ENCODE measurements at places on chromosomes 5 and 9.

GRCh38 chr5:52466749-52467520 is 320.8 kb upstream of the ITGA1 start:
- no peak for DNase-seq

- no peak for DNase-seq
Observed at GRCh38 chr5:142796492-142797109, 26.4 kb downstream of the ARHGAP26 start.

DNA sequence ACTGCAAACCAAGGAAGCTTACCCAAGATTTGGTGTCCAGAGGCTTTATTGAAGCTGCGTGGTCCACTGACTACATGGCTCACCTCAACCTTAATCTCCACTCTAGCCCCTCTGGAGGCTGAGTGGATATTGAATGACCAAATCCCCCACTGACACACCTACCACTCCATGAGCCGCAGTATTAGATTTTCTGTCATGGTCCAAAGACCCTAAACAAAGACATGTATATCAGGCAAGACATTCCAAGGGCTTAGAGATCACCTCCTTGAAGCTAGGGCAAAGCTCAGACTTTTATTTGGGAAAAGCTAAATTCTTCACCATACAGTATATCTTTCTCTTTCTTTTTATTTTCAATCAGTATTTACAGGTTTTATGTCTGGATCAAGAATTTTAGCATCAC is 346.2 kb upstream of the CTNND2 start:
- no peak for DNase-seq

DNA sequence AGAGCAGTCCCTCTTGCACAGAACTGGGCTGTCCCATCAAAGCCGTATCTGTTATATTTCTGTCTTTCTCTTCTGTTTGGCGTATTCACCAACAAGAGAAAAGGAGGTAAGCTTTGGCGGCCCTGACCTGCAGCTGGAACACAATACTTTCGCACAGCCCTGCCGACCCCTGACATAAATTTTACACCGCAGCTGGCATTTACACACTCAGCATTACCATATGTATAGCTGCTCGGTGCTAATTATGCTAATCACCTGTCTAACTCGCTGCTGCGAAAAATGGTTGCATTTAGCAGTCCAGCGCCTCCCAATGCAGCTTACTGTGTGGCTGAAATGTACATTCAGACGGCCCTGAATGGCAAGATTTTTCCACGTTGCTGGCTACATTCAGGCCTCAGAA is 20.8 kb downstream of the PTCH1 start:
- DNase-seq = no peak

GRCh38 chr5:39137391-39137790 is 63.2 kb upstream of the RICTOR start:
- DNase-seq = no peak

DNA sequence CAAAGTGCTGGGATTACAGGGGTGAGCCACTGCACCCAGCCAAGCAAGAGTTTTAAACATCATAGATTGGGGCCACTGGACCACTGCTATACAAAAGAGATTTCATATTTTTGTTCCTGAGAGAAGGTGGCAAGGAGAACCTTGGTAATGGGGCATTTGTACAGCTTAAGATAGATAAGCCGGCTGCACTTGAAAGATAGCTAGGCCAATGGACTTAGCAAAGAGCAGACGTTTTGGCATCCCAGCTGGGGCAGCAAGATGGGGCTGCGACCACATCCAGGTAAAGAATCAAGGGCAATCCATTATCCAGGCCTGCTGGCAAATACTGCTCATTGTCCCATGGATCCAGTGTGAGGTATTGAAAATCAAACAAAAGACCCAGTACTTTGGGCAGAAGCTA is 3.9 kb upstream of the ISCA1 start:
- DNase-seq = no peak

GRCh38 chr5:53425687-53426511 is 54.5 kb upstream of the FST start:
- DNase-seq = no peak

- no peak for DNase-seq
Observed at GRCh38 chr9:22447618-22448305, 1.1 kb downstream of the DMRTA1 start.

DNA sequence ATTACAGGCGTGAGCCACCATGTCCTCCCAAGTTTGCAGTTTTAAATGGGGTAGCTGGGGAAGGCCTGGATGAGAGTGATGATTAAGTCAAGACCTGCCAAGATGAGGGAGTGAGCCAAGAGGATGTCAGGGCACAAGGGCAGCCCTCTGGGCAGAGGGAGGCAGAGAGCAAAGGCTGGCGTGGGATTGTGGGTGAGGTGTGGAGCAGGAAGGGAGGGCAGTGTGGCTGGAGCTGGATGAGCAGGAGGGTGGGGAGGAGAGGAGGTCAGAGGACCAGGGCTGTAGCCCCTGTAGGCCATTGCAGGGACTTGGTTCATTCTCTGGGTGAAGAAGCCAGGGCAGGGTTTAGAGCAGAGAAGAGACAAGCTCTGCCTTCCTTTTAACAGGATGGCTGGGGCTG is 53.7 kb upstream of the CTNNA1 start:
- no peak for DNase-seq

GRCh38 chr5:63128018-63128417 is 549.4 kb downstream of the LRRC70 start:
- DNase-seq = no peak

GRCh38 chr9:99373912-99374311 is 151.8 kb downstream of the SEC61B start:
- no peak for DNase-seq

GRCh38 chr5:168114444-168115017 is 176.9 kb upstream of the WWC1 start:
- peak; percentile 32 for DNase-seq

DNA sequence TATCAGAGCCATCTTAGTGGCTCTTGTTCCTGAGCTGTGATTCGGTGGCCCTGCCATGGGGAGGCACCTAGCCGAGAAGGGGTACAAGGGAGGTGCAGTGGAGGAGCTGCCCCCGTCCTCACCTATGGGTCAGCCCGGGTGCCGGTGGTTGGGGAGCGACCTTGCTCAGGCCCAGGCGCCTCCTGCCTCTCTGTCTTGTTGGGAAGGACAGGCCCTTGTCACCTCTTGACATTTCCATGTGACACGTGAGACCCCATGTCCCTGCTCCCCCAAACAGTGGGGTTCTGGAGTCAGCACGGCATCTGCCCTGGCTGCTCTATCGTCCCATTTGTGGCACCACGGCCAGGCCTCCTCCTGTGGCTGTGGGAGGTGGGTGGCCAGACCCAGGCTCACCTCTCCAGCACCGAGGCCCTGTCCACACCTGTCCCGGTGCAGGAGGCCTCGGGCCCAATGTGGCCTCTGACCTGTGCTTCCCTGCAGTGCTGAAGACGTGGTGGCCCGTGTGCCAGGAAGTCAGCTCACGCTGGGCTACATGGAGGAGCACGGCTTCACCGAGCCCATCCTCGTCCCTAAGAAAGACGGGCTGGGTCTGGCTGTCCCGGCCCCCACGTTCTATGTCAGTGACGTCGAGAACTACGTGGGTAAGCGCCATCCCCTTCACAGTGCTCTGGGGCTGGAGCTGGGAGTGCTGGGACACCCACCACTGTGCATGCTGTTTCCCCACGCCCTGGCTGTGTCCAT is 68.9 kb downstream of the PHF2 start:
- DNase-seq = peak; percentile 6

- no peak for DNase-seq
Observed at GRCh38 chr5:73673161-73673591, 47.2 kb downstream of the ARHGEF28 start.

DNA sequence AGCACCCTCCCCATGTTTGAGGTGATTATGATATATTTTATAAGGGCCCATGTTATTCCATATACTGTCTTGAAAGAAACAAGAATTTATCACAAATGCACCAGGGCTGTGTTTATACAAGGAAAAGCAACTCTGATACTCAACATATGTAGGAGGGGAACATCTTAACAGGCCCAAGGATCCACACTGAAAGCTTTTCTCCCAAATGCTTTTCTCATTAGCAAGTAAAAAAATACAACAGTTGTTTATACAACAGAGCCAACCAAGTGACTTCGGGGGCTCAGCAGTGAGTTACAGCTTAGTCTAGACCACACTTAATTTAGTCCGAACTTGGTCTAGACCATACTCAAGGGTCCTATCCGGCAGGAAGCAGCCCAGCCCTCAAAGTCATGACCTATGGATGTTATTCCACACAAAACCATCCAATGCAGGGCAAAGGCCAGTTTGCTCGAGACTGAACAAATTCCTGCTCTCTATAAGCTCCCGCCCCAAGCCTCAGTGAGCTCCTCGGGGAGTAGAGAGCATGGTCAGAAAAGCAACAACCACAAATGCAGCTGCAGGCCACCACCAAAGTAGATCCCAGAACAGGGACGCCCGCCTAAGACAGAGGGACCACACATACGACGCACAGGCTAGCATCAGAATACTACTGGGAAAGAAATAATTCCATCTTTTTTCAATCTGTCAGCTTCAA is 6.8 kb downstream of the GZMK start:
- DNase-seq = no peak

- no peak for DNase-seq
Observed at GRCh38 chr5:178350361-178351220, 118.0 kb upstream of the PHYKPL start.

- DNase-seq = no peak
Observed at GRCh38 chr5:135263022-135263668, 135.9 kb downstream of the MACROH2A1 start.

DNA sequence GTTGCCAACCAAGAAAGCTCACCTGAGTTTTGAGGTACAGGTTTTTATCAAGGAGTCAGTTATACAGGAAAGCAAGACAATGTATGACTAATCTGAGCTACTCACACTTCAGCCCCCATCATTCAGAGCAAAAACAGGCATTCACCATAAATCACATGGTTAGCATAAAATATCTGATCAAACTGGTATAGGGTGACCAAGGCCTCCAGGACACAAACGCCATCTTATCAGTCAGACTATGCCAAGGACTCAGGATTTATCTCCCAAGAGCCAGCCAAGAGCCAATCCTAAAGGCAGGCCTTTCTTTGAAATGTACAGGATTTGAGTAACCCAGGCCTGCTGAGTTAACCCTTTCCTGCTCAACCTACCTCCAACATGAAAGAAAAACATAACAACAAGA is 313.0 kb upstream of the NREP start:
- DNase-seq = no peak

DNA sequence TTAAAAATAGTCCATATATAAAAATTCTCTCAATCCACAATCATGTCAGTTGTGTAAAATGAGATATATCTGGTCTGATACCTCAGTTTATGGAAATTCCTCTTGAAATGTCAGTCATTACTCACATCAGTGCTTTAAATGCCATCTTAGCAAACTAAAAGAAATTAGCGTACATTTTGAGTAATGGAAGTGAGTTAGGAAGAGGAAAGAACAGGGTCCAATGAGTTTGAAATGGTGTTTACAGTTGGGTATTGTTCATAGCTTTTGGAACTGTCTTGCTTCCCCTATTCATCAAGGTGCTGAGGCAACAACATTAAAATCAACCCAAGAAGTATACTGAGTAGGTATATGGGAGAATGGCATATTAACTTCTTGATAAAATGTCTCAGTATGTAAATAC is 8.7 kb upstream of the MTX3 start:
- DNase-seq = no peak

GRCh38 chr9:33129886-33130881 is 37.0 kb downstream of the B4GALT1 start:
- DNase-seq = no peak

GRCh38 chr9:114830546-114830945 is 24.7 kb upstream of the TNFSF15 start:
- DNase-seq = no peak

DNA sequence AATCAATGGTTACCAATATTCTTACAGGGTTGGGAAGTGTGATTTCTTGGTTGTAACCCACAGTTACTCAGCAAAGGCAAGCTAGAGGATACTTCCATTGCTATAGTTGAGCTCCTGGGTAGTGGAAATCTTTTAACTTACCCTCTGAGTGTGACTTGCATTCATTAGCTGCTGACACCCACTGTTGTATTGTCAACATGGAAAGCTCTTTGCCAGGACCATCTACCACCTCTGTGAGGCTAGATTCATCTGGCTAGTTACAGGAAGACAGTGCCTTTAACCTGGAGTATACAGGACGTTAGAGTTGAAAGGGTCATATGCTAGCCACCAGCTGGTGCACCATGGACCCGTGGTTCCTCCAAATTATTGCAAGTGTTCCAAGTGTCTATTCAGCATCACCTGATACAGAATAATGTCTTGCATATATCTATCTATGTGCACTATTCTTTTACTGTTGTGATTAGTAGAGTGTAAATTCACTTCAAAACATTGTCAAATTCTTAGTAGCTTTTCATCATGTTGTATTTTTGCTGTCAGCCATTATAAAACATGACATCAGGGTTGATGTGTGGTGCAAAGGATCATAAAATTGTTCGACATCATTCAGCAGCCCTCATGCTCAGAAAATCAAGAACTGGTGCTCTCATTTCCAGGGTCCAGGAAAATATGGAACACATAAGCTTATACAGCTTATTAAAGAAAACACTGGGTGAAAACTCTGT is 239.0 kb downstream of the PJA2 start:
- DNase-seq = no peak

DNA sequence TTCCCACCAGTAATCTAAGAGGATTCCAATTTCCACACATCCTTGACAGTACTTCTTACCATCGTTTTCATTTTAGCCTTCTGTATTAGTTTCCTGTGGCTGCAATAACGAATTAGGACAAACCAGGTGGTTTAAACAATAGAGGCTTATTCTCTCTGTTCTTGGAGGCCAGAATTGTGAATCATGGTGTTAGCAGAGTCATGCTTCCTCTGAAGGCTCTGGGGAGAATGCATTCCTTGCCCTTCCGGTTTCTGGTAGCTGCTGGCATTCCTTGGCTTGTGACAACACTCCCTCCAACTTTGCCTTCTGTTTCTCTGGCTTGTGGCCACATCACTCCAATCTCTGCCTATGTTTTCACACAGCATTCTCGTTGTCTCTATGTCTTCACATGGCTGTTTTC is 23.5 kb downstream of the RIGI start:
- DNase-seq = no peak

GRCh38 chr5:68862560-68862959 is 231.3 kb upstream of the SLC30A5 start:
- DNase-seq = no peak

- no peak for DNase-seq
Observed at GRCh38 chr9:107735821-107736220, 246.3 kb upstream of the KLF4 start.

GRCh38 chr5:61969755-61970154 is 336.3 kb upstream of the KIF2A start:
- DNase-seq = no peak
